SK-MEL-5 (cell line): ENCODE measurements at places on chromosomes 2 and 18. TPM values are rescaled to one million over a fixed set of nuclear protein-coding genes. Genes with fewer than 3 reads are reported as not detected.
A peak's percentile ranks its signal among the peaks of the same experiment; 100 is the strongest.

DNA sequence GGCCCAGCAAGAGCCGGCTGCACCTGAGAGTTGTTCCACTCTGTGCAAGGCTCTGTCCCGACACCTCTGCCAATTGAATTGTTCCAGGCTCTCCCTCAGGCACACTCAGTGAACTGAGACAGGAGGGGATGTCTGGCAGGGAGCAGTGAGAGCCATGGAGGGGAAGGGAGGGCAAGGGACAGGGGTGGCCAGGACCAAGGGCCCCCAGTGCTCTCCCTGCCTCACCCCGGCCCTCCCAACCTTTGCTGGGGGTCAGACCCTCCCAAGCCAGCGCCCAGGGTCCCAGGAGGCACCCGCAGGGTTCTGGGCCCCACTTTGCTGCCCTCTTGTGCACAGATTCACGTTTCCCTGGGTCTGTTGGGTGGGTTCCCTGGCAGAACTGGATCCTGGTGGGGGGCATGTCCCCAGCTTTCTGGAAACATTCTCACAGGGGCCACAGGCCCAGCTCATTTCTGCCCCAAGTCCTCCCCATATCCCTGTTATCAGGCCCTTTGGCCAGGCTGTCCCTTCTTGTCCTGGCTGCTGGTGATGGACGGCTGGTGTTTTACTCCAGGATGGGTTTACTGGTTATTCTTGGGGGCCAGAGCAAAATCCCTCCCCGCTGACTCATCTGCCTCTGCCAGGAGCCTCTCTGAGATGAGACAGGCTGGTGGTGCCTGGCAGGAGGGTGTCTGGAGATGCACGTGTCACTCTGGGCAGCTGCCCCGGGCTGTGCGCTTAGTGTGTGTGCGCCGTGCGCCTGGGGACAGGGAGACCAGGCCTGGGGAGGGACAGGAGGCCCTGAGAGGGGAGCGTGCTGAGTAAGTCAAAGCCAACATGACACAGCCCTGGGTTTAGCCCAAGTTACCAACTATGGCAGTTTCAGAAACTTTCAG is 136.5 kb upstream of the CTDP1 start:
- DNase-seq = no peak

DNA sequence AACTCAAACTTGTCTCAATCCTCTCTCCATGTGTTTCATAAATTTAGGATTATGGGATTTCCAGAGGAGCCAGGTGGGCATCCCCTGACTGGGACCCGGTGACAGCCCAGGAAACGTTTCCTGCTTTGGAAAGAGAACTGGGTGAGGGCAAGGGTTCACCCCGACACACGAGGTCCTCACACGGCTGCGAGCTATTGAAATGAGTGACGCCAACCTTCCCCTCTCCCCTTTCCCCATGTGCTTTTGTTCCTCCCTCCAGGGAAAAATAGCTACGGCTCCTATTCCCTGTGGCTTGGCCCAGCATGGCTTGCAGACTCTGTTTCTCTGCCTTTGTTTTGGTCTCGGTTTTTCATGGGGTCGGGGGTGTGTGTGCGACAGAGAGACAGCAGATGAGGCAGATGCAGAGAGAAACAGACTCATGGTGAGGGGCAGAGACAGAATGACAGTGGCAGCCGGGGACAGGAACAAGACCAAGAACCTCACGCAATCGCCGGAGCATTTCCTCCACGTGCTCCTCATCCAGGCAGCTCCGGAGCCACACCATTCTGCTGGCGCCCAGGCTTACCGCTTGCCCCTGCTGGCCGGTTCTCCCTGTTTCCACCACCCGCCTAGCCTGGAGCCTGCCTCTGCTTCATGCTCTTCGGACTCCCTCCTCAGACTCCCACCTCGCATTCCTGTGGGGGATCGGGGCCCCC is 238.5 kb downstream of the DYSF start:
- peak; percentile 9 for DNase-seq

DNA sequence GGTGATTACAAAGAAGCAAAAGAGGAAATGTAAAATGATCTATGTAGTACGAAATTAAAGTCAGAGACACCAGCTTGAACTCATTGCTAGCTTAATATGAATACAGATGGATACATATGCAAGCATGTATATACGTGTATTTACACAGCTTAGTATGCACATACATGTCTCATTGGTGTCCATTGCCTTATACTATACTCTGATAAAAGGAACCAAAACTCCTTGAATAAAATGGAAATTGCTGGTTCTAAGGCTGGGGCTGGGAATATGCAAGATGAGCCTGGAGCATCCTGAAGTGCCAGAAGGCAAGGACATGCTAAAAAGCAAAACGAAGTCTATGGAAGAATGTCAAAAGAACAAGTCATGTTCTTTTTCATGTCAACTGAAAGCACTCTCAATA is 1424.4 kb upstream of the SLC39A10 start:
- DNase-seq = no peak

- DNase-seq = no peak
Measured at GRCh38 chr2:136408795-136409194, 290.8 kb upstream of the CXCR4 start.

DNA sequence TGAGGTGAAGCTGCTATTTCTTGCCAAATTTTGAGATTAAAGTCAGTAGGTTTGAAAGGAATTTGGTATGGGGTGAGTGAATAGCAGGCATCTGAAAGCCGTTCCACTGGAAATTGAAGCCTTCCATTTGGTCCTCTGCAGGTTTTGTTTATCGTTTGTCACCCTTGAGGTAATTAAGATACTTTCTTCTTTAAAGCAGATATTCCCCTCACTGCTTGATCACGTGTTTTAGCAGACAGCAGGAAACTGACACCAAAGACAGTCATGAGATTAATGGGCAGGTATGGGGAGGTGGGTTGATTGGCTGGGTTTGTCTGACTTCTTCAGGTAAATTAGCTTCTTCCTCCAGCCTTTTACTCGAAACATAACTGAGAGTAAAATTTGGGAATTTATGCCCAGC is 10.7 kb downstream of the LPIN1 start:
- DNase-seq = no peak

DNA sequence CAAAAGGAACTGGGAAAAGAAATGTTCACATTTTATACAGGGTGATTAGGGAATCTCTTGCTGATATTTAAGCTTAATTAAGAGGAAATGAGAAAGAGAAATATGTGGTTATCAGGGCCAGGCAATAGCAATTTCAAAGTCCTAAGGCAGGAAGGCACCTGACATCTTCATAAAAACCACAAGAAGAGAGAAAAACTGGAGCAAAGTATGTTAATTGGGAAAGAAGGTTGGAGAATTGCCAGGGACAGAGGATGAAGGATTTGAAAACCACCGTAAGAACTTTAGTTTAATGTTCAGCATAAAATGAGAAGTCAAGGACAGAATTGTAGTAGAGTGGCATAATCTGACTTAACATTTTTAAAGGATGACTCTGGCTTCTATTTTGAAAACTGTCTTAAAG is 691.8 kb upstream of the NRXN1 start:
- no peak for DNase-seq

DNA sequence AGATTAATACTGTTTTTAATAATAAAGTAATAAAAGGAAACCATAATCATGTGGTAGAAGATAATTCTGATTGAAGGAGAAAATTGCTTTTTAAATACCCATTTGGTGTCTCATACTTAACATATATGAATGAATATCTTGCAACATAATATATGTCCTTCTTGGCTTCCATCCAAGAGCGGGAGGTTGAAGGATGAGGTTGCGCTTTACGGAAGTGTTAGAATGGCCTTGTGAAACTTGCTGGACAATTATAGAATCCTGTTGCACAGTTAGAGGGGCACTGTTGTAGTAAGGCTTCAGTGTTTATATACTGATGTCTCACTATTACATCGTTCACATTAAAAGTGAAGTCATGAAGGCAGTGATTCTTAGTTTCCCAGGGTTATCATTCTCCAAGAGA is 9.4 kb downstream of the INSIG2 start:
- DNase-seq = no peak

DNA sequence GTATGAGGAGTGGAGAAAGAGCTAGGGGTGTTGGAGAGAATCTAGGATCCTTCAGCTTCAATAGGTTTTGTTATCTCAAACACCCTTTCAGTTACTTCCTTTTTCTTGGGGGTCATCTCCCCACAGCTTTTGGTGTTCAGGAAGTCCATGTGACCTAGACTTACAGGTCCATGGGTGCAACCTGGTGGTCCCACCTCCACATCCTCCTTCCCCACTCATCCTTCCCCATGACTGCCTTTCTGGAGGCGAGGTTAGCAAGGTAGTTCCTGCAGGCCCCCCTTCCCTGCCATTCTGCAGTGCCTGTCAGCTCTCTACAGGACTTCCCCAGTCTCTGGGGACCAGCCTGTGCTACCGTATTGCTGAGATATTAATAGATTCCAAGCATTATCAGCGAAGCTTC is 107.6 kb downstream of the TMEM17 start:
- DNase-seq = no peak

DNA sequence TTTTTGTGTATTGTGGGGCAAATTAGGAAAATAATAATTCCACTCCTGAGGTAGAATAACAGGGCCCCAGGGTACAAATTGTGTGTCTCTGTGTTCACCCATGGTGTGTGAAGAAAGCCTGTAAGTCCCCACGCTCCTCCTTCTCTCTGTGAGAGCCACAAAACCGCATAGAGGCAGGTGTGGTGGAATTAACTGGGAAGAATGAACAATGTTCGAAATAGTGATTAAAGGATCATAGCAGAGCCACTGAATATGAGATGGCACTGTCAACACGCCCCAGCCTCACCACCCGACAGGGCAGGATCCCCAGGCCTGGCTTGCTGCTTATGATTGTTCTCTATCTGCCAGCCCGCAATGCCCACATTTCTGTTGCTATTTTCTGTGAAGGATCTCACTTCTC is 14.1 kb downstream of the IL1RN start:
- no peak for DNase-seq

DNA sequence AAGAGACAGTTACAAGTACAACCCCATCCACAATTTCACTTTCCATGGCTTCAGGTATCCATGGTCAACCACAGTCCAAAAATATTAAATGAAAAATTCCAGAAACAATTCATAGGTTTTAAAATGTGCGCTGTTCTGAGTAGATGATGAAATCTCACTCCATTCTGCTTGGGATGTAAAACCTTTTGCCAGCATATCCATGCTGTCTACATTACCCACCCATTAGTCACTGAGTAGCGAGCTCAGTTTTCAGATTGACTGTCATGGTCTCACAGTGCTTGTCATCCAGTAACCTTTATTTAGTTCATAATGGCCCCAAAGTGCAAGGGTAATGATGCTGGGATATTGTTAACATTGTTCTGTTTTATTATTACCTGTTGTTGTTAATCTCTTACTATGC is 40.5 kb downstream of the SMAD4 start:
- no peak for DNase-seq

DNA sequence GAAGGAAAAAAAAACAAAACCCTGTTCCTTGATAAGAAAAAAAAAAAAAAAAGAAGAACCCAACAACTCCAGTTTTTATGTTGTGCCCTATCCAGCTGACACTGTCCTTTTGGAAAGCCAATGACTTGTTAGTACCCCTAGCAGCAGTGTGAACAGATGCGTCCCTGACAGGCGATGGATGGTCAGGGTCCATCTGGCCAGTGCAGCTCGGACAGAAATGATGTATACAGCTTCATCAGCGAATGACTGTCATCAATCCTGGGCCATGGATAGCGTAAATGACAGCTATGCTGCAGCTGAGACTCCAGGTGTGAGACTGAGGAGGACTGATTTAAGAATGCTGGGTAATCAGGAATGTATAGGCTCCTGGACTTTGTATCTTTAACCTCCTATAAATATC is 318.8 kb upstream of the FIGN start:
- DNase-seq = no peak

DNA sequence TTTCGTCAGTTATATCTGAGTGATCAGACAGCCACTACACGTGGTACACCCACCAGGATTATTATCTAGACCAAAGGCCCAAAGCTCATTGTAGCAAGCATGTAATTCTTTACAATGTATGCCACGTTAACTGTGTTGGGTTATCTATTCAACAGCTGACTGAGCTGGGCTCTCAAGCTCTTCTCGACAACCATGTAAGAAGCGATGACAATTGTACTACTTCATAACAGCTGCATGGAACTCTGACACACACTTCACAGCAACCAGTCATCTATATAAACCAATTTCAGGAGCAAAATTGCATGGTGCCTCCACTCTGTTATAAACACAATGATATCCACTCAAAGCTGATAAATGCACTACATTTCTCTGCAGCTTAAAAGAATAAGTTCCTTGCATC is 701.8 kb downstream of the NR4A2 start:
- DNase-seq = no peak

DNA sequence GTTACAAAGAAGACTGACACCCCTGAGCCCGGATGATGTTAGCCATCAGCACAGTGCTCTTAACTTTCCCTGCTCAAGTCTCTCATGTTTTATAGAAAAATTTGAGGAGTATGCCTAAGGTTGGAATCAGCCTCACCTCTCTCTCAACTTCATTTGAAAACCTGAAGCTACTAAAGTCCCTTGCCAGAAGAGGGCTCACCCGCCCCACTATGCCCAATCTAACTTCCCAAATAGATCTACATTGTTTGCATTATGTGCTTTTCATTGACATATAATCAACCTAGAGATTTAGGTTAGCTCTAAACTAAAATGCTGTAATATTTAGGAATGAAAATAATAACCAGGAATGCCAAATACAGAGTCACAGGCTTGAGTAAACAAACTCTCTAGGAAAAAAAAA is 305.4 kb downstream of the NCKAP5 start:
- DNase-seq = peak; percentile 43

- no peak for DNase-seq
Measured at GRCh38 chr2:66748939-66749338, 314.0 kb downstream of the MEIS1 start.

DNA sequence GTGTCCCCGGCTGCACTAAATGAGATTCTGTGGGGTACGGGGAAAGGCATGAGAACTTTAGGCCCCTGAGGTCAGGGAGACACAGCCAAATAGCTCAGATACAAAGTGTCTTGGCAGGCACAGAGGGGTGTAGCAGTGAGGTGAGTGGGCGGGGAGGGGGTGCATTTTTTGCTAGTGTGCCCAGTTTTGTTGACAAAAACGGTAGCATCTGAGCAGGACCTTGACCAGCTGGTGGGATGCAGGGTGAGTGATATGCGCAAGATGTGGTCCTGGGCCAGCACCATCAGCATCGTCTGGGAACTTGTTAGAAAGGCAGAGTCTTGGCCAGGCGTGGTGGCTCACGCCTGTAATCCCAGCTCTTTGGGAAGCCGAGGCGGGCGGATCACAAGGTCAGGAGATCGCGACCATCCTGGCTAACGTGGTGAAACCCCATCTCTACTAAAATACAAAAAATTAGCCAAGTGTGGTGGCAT is 127.3 kb upstream of the LGALSL start:
- DNase-seq = no peak

Gene IL1RL2
- total RNA-seq = not detected in 2 replicates

Gene PCARE
- total RNA-seq = 0.03 TPM in 1 of 2 replicates, not detected in the other

Gene CDH2
- total RNA-seq = 0.16 and 0.24 TPM in 2 replicates

Gene SLC16A14
- total RNA-seq = not detected in 2 replicates

Gene DSG1
- 0.08 TPM in 1 of 2 replicates, not detected in the other for total RNA-seq

Gene UBXN4
- 43.2 and 52.7 TPM in 2 replicates for total RNA-seq

Gene IL36G
- total RNA-seq = not detected in 2 replicates
